ENCODE measurements at places on chromosomes 5 and 9. TPM values are rescaled to one million over a fixed set of nuclear protein-coding genes. Genes with fewer than 3 reads are reported as not detected.

- H3K27ac ChIP-seq, result no peak overlapping the region
- no peak for DNase-seq
- H3K36me3 ChIP-seq, result no peaks in the 10 kb centered on the region
- no peak overlapping the region for H3K4me3 ChIP-seq
- H3K27me3 ChIP-seq, result no peaks in the 10 kb centered on the region
- no peaks in the 10 kb centered on the region for H3K4me1 ChIP-seq
These were observed 121.7 kb upstream of the RGMB start for GRCh38 chr5:98651715-98652114.

GRCh38 chr9:133696071-133696472 is 42.1 kb downstream of the SARDH start:
- H3K27ac ChIP-seq, result no peak overlapping the region
- peaks cover 2% of the 10 kb centered on the region for H3K36me3 ChIP-seq
- H3K4me3 ChIP-seq, result no peak overlapping the region
- H3K4me1 ChIP-seq, result peaks cover 32% of the 10 kb centered on the region
- DNase-seq, result no peak

The EQTN gene
- not detected for total RNA-seq

The MYMK gene
- total RNA-seq, result not detected

The PCDHGA9 gene
- total RNA-seq, result not detected

The C9orf50 gene
- not detected for total RNA-seq

GRCh38 chr9:88949425-88949824 is 41.8 kb upstream of the S1PR3 start:
- H3K27ac ChIP-seq, result no peak overlapping the region
- H3K4me1 ChIP-seq, result peaks cover 22% of the 10 kb centered on the region
- no peak overlapping the region for H3K4me3 ChIP-seq
- peaks cover 29% of the 10 kb centered on the region for H3K27me3 ChIP-seq
- H3K36me3 ChIP-seq, result no peaks in the 10 kb centered on the region
- DNase-seq, result no peak

DNA sequence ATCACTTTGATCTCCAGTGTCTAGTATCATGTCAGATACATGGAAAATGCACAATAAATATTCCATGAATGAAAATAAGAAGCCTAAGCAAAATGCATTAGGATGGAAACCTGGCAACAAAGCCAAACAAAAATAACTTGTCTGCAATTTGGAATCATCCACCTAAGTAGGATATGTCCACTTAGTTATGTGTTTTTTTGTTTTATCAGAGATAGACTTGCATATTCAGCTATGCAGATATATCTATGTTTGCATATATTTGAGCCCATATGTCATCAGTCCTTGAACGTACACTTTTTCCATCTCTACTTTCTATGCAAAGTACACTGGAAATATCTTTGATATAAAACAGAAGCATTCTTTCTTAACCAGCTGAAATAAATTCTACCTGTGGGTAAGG is 707.1 kb downstream of the EFNA5 start:
- no peaks in the 10 kb centered on the region for H3K36me3 ChIP-seq
- H3K27ac ChIP-seq, result no peak overlapping the region
- DNase-seq, result no peak
- no peak overlapping the region for H3K4me3 ChIP-seq
- no peaks in the 10 kb centered on the region for H3K27me3 ChIP-seq
- no peaks in the 10 kb centered on the region for H3K4me1 ChIP-seq

The ALDOB gene
- total RNA-seq, result not detected

DNA sequence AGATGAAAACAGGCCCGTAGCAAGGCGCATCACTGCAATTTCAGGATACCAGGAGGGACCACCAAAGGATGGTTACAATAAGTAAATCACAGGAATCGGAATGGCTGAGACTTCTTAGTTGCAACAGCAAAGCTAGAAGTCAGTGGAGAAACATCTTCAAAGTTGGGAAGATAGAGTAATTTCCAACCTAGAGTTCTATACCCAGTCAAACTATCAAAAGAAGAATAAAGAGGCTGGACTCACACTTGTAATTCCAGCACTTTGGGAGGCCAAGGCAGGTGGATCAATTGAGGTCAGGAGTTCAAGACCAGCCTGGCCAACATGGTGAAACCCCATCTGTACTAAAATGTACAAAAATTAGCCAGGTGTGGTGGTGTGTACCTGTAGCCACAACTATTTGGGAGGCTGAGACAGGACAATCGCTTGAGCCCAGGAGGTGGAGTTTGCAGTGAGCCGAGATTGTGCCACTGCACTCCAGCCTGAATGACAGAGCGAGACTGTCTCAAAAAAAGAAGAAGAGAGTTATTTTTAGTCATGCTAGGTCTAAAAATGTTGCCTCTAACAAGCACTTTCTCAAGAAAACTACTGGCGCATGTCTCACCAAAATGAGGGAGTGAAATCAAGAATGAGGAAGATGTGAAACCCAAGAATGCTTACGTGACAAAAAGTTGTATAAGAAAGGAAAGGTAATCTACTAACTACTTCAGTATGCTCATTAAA is 267.7 kb downstream of the DENND1A start:
- no peaks in the 10 kb centered on the region for H3K27me3 ChIP-seq
- no peaks in the 10 kb centered on the region for H3K4me1 ChIP-seq
- peaks cover 37% of the 10 kb centered on the region for H3K36me3 ChIP-seq
- no peak for DNase-seq
- H3K4me3 ChIP-seq, result no peak overlapping the region

- H3K27me3 ChIP-seq, result no peaks in the 10 kb centered on the region
- H3K4me3 ChIP-seq, result no peak overlapping the region
- H3K27ac ChIP-seq, result no peak overlapping the region
- H3K36me3 ChIP-seq, result no peaks in the 10 kb centered on the region
These were observed 4.3 kb downstream of the CACNA1B start for GRCh38 chr9:137881591-137882505.
